Lower leg skin (tissue), 4 donors: ENCODE measurements at places on chromosomes 13 and 19.

DNA sequence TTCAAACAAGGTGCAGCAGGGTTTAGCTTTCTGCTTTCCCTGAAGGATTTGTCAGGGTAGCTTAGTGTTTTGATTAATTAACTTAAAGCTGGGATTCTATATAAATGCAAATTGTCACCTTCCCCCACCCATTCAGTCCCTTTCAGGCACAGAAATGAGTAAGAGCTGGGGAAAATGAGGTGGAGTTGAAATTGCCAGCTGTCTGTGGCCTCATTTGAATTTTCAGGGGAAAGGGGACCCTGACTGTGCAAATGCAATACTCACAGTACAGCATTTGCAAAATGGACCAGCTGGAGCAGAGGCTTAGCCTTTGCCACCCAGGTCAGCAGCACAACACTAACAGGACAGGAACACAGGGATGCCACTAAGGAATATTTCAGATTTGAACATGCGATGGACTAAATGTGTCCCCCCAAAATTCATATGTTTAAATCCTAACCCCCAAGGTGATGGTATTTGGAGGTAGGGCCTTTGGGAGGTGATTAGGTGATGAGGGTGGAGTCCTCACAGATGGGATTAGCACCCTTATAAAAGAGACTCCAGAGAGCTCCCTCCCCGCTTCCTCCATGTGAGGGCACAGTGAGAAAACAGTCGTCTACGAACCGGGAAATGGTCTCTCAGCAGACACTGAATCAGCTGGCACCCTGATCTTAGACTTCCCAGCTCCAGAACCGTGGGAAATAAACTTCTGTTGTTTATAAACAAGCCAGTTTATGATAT is 59.5 kb upstream of the CYSLTR2 start:
- DNase-seq = no peak

GRCh38 chr13:79904581-79904980 is 423.6 kb downstream of the NDFIP2 start:
- no peak for DNase-seq

- DNase-seq = no peak
Observed at GRCh38 chr13:77168237-77168636, 141.3 kb upstream of the FBXL3 start.

DNA sequence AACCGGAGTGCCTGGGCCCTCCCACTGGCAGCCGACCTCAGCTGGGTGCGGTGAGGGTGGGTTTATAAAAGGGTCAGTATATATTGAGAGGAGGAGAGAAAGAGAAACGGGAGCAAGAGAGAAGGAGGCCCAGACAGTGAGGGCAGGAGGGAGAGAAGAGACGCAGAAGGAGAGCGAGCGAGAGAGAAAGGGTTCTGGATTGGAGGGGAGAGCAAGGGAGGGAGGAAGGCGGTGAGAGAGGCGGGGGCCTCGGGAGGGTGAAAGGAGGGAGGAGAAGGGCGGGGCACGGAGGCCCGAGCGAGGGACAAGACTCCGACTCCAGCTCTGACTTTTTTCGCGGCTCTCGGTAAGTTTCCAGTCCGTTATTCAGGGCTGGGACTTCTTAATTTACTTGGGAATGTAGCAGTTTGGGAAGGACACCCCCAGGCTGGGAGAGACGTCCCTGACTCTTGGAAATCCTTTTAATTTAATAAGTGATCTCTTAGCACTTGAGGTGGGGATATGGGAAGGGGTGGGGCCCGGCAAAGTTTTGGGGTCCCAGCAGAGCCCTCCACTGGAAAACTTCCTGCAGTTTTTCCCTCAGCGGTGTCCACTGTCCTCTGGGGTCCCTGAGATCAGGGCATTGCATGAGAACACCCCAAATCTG is at the start of gene EMP3:
EMP3 (plus strand) TSS at position 288 of the 646 bp plus-strand sequence. CDS start 1,293 bp downstream, outside the sequence.
- peak; percentile 83 for DNase-seq

GRCh38 chr13:94173312-94173854 is 306.1 kb downstream of the DCT start:
- no peak for DNase-seq

GRCh38 chr13:80877944-80878241 is 537.0 kb upstream of the SPRY2 start:
- DNase-seq = no peak

- no peak for DNase-seq
Observed at GRCh38 chr19:58129284-58129683, 21.3 kb downstream of the ZNF329 start.

GRCh38 chr19:3068071-3068470 is 5.8 kb upstream of the TLE5 start:
- no peak for DNase-seq

DNA sequence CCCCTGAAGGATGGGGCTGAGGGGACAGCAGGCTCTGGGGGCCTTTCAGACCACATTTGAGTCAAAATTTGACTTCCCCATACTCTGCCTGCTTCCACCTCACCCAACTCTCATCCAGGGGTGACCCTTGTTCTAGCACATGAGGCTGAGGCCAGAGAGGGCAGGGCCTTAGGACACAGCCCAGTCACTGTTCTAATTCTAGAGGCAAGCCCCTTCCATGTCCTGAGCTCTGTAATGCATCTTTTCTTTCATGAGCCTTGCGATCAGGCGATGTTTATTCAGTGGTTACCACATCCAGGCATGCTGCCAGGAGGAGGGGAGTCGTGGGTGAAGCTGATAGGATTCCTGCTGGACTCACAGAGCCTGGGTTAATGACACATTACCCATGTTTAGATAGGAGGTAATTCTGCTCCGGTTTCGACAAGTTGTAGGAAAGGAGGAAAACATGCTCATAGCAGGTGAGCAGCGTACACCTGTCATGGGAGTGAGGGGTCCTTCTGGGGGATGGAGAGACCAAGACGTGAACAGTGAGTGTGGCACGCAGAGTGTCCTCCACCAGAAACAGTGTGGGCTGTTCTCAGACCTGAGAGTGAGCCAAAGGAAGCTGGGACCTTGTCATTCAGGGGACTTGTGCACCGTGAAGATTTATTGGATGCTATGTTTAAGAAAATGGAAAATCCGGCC is 9.3 kb downstream of the RPS9 start:
- peak; percentile 95 for DNase-seq

- DNase-seq = no peak
Observed at GRCh38 chr13:62512194-62513141, 1096.8 kb upstream of the PCDH20 start.

DNA sequence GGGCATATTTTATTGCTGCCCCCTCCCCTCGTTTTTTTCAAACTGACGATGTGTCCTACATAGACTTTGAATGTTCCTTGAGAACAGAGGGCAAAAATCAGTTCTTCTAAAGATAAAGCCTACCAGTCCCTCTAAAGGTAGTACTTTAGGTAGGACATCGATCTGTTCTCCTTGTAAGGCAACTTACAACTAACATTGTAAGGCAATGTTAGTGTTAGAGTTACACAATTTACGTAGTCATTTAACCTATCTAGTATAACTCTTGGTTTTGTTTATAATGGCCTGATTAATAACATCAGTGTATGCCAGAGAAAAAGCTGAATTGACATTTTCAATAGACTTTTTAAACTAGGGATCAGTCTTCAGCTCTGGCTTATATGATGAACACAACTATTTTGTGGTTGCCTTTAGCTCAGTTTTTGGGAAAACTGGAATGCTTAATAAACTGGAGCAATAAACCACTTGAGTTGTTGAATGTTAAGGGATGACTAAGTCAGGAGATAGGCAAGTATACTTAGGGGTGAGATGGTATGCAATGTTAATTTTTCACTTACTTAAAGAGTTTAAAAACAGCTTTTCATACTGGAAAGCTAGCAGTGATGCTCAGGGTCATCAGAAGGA is 2.2 kb downstream of the NDFIP2 start:
- no peak for DNase-seq

DNA sequence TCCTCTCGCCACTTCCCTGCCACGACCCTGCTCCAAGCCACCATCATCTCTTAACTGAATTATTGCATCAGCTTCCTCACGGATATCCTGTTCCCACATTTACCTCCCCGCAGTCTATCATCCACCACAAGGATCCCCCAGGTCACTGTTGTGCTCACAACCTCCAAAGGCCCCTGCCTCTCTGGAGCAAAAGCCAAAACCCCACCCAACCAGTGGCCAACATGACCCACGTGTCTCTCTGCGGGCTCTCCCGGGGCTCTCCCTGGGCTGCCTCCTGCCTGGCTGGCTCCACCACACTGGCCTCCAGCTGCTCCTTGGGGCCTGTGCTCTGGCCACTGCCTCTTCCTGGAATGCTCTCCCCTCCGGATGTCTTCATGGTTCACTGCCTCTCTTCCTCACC is 809.3 kb downstream of the UQCRFS1 start:
- no peak for DNase-seq

GRCh38 chr13:79226250-79226649 is 179.8 kb downstream of the RBM26 start:
- DNase-seq = no peak

DNA sequence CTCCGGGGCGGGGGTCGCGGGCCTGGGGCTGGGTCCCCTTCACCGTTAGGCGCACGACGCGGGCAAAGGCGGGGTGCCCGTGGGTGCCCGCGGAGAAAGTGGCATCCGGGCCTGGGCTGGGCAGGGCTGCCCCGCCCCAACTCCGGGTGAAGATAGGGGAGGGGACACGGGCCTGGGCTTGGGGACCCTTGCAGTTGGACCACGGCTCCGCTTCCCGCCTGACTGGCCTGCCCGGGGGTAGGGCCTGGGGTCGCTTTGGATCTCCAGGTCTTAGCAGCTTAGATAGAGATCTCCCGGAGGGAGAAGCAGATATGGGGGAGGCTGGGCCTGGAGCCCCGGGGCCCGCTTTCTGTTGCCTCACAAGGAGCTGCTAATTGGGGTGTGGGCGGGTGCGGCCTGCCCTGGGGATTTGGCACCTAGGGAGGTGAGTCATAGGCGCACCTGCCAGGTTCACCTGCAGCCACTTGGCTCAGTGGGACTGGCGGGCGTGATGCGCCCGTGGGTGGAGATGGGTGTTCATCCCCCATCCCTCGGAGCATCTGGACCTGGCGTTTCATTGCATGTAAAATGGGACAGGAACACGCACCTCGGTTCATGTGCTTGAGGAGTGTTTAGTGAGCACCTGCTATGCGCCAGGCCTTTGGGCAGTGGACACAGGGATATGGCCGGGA is 585 bp downstream of the MAP1S start:
- DNase-seq = no peak

DNA sequence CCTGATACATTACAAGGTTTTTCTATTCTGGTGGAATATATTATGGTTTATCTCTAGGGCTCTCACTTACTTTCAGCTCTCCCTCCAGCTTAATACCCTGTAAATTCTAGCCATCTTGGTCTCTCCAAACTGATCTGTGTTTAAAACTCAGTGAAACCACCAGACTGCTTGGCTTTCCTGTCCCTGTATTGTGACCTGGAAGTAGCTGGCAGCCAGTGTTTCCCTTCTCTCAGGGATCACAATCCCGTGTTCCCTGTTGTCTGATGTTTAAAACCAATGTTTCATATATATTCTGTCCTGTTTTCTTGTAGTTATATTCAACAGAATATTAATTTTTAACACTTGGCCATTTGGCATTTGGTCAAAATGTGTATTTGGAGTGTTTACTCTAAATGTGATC is 8.0 kb downstream of the AKAP11 start:
- DNase-seq = no peak

DNA sequence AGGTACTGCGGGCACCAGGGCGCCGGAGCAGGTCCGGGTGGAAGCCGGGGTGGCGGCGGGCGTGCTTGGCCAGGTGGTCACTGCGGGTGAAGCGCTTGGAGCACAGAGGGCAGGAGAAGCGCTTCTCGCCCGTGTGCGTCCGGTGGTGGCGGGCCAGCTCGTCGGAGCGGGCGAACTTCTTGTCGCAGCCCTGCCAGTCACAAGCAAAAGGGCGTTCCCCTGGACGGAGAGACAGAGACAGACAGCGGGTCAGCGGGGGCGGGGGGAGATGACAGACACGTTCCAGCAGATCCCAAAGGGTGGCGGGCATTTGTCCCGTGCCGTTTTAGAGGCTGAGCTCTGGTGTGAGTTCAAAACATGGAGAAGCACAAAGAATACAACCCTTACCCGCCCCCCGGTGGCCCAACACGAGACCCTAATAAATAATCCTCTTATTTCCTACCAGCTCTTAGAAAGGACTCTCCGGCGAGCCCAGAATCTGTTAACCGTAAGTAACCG is 6.3 kb upstream of the REXO1 start:
- DNase-seq = peak; percentile 70

DNA sequence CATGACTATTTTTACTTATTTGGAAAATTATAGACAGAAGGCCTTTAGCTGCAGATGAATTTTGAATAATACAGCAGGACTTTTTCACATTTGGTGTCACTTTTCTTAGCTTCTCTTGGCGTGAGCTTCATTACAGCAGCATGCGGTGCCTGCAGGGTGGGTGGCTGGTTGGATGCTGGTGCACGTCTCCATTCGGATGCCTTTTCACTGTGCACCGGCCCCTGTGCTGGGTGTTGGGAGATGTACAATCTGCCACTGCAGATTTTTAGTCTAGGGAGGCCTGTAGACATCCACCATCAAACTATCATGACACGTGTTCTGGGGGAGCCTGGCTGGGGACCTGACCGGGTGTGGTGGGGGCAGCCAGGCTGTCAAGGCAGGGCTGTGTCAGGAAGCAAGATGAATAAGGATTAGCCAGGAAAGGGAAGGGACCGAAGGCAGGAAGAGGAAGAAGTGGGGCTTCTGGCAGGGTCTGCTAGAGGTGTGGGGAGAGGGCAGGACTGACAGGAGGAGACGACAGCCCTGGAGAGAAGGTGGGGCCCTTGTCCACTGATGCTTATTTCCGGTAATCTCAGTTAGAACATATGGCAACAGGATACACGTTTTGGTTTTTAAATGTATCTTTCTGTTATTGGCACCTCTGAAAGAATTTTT is 88.8 kb downstream of the ARHGEF7 start:
- DNase-seq = no peak

DNA sequence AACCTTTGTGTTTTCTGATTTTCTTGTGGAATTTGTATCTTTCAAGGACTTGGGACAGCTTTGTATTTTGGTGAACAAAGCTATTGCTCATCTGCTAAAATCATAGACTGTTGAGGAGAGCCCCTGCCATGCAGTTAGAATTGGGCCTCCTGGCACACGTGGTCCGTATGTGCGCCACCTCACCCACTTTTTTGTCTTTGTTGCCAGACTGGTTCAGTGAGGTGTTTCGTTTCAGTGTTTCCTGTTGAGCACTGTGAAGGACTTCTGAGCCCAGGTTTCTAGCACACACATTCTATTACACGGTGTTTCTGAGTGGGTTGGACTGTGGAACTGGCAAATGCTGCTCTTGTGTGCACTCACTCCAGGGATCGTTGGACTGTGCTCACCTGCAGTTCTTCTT is 37.6 kb upstream of the RNF113B start:
- DNase-seq = peak; percentile 21

DNA sequence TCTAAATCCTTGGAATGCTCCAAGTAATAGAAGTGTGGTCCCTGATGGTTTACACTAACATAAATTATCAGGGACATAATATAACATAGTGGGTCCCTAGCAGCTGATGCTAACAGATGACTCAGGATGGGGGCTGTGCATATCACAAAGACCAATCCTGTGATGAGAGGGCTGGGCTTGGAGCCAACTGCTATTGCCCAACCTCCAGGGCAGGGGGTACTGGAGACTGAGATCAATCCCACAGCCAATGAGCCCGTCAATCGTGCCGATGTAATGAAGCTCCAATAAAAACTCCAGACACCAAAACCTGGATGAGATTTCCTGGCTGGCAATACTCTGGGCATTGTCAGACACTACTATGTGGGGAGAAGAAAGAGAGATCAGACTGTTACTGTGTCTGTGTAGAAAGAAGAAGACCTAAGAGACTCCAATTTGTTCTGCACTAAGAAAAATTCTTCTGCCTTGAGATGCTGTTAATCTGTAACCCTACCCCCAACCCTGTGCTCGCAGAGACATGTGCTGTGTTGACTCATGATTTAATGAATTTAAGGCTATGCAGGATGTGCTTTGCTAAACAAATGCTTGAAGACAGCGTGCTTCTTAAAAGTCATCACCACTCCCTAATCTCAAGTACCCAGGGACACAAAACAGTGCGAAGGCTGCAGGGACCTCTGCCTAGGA is 33.4 kb downstream of the ABCC4 start:
- no peak for DNase-seq
